ENCODE measurements at places on chromosomes 2 and 18.

- DNase-seq = peak; percentile 9
Observed at GRCh38 chr2:133641942-133642725, 73.9 kb upstream of the NCKAP5 start.

GRCh38 chr2:74414881-74415761 lies 6.3 kb downstream of the C2orf81 start:
- DNase-seq = peak; percentile 42

GRCh38 chr2:69948032-69948962 lies 13.1 kb downstream of the ASPRV1 start:
- DNase-seq = peak; percentile 18

DNA sequence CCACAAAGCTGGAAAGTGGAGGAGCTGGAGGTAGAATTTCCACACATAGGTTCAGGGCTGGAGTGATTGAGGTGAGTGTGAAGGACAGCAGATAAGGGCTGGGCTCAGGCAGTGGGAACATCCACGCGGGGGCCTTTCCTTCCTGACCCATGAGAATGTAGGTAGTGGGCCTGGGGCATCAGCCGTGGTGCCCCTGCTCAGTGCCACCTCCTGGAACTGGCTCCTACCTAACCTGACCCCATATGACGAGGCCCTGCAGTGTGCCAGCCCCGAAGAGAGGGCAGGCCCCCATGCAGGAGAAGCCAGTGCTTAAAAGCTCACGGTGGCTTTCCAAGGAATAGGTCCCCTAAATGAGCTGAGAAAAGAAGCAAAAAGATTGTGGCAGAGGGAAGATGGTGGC lies 66.2 kb downstream of the HS6ST1 start:
- no peak for DNase-seq

- no peak for DNase-seq
Observed at GRCh38 chr18:66196805-66197204, 407.1 kb downstream of the CDH19 start.

DNA sequence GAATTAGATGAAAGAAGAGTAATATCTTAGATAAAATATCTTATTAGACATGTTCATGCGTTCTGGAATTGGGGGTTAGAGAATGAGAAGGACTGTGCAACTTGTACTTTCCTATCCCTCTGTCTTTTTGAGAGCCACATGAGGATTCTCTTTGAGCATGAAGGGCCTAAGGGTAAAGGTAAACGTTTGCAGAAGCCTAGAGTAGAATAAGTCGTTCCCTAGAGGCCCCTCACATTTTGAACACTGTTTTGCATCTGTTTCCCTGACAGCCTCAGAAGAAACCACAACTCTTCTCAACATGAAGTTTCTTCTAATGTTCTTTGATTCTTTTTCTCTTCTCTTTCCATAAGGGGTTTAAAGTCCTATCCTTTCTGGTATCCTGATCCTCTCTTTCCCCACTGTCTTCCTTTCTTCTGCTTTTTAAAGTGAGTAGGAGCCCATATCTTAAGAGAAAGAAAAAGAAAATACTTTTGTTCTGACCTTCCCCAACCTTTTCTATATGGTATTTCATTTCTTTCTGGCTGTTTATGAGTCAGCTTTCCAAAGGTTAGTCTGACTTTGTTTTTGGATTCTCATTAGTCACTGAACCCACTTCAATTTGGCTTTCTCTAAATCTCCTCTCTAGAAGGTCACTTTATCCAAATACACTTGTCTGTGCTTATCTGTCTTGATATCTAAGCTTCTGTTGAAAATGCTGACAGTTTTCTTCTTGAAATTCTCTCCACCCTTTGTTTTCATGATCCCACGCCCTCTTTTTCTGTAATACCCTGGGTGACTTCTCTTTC lies 34.8 kb downstream of the PPP1R1C start:
- peak; percentile 71 for DNase-seq

DNA sequence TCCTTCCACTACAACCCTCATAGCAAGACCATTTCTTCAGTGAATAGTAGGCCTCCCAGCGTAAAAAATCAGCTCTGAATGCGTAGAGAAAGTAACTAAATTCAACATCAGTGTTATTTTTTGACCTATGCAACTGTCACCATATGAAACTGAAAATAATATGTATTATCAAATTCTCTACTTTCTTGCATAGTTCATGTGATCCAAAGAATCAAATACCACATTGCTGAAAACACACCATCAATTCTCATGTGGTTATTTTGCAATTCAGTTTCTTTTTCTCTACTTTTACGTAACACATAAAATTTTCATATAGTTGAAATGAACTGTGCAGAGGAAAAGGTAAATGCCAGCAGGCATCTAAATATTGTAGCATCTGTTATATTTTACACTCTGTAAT lies 208.5 kb upstream of the SPOPL start:
- DNase-seq = no peak

DNA sequence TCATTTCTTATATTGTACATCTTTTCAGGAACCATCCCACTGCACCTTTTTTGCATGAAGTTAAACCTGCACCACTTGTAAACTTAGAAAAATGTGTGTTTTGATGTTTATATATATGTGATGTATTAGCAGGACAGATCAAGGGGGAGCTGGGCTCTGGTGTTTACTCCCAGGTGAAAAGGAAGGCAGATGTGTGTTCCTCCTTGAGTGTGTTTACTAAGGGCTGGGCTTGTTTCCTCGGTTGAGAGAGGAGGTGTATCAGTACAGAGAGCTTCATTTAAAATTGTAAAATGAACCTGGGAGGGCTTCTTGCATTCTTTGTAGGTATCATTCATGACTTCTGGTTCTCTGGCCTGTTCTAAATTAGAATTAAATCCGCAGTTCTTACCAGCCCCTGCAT lies 14.8 kb downstream of the LPIN1 start:
- no peak for DNase-seq

DNA sequence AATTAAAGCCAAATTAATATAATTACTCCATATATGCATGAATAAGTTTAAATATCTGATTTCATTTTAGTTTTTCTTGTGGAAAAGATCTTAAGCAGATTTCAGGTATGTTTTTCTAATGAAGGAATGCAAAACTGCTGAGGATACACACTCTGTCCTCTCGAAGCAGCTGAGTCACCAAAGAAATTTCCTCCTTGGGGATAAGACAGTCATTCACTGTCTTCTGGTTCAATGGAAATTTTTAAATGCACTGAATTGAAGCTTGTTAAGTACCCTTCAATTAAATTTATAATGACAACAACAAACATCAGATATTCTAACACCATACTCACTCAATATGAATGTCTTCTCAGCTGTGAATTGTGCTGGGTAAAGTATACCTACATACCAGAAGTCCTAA lies 101.5 kb upstream of the DNER start:
- DNase-seq = peak; percentile 73

DNA sequence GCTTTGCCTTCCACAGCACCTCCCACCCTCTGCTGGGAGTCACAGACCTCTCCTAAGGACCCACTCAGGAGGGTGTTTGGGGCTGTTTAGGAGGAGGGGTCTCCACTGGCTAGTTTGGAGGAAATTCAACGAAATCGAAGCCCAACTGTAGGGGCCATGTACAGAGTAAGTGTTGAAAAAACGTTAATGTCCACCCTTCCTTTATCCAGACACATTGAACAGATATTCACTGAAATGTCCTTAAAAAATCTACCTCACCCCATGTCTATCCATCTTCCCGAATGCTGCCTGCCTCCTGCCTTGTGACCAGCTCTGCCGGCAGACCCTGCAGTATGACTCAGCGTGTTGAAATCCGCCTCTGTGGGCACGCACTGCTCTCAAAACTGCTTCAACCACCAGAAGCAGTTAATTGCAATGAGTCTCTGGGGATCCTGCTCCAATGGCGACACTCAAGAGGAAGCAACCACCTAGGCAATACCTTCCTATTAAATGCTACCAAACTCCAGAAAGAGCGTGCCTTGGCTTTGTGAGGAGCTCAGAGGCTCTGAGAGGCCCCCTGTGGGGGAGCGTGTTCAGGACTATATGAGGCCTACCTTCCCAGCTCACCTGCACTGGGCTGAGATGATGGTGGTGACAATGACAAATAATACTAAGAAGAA lies 61.4 kb upstream of the RTN4 start:
- peak; percentile 97 for DNase-seq

GRCh38 chr18:68991286-68991685 lies 193.4 kb downstream of the CCDC102B start:
- DNase-seq = peak; percentile 65

DNA sequence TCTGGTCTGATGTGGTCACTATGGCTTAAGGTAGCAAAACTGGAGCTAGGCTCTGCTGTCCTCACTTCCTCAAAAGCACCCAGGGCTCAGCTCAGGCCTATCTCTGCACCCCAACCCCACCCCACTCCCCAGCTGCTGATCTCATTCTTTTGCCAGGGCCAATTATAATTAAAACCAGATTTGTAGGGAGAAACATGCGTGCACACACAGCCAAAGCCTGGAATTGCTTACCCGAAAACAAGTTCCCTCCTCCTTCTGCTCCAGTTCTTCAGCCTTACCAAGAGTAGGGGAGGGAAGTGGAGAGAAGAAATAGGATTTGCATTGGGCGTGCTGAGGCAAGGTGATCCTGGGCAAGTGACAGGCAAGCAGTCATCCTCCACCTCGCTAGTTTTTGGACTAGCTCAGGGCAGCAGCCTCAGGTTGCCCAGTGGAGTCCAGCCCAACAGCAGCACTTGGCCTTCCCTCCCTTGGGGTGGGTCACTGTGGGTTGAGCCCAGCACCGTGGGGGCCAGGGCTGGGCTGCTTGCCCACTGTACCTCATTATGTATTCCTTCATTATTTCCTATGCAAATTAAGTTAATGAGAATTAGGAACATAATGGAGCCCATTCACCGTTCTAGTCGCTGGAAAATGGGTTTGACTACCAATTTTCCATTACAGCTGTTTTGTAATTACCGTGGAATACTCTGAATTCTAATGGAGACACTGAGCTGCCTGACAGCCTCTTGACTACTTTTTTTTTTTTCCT lies 199.1 kb upstream of the CELF4 start:
- DNase-seq = no peak

- DNase-seq = peak; percentile 96
Observed at GRCh38 chr18:26480897-26481795, 67.2 kb downstream of the KCTD1 start.

- DNase-seq = no peak
Observed at GRCh38 chr2:134671513-134671912, 47.3 kb downstream of the TMEM163 start.

GRCh38 chr2:11457935-11458334 lies 8.0 kb downstream of the E2F6 start:
- no peak for DNase-seq

DNA sequence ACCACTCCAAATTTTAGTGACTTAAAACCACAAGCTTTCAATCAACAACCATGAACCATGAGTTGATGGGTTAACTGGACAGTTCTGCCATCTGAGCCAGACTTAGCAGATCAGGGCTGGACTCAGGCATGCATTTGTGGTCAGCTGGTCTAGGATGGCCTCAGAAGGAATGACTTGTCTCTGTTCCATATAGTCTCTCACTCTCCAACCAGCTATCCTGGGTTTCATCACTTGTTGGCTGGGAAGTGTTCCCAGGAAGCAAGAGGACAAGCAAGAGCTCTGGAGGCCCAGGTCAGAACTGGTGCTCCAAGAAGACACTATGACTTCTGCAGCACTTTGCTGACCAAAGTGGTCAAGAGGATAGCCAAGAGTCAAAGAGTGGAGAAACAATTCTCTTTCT lies 17.5 kb upstream of the MAP3K20 start:
- no peak for DNase-seq

DNA sequence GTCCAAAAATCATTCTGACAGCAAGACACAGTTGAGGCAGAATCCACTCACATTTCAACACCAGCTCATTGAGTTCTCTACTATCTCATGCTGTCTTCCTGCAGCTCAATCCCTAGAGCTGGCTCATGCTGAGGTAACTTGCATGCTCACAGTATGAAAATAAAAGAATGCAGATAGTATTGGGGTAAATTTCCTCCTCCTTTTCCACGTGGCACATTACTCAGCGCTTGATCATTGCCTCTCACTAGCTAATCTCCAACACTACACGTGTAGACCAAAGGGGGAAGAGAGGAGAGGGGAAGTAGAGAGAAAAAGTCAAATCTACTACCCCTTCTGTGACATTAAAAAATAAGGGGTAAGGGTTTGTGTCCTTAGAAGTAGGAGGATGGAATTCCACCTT lies 300.6 kb downstream of the AFF3 start:
- peak; percentile 70 for DNase-seq

- DNase-seq = no peak
Observed at GRCh38 chr18:60554967-60555366, 182.4 kb upstream of the MC4R start.

GRCh38 chr18:58078889-58079573 lies 35.0 kb downstream of the NEDD4L start:
- DNase-seq = no peak

DNA sequence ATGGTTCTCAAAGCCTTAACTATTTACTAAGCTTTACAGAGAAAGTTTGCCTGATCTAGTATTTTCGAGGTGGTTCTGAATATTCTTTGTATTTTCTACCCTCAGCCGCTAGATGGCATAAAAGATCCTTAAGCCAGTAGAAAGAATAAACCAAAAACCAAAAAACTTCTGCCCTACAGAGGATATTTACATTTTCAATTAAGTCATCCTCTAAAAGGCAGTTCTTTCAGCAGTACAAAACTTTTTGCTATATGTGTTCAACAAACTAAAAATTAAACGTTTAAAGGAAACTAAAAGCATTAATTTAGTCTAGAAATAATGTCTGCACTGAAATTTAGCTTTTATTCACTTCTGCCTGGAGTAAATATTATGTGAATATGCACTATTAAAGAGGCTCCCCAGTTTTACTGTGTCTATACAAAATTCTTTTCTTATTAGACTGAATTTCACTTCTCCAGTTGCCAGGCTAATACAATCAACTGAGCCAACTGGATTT lies 297.5 kb downstream of the PIEZO2 start:
- peak; percentile 64 for DNase-seq
